ENCODE measurements at places on chromosomes 3 and 15.
A peak's percentile ranks its signal among the peaks of the same experiment; 100 is the strongest.

DNA sequence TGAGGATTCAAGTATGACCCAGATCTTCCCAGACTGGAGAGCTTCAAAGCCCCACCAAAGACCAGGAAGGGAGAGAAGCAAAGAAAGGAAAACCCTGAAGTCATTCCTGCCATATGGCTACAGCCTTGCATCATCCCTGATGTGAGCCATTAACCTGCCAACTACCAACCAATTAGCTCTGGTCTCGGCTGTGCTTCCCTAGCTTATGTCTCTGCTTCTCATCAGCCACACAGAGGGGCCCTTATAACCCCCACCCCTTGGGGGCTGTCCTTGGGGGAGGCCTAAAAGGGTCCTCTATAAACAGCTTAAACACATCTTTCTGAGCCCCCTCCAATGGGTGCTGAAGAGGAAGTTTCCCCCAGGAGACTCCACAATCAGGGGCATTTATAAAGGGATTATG is 52.8 kb downstream of the NOX5 start:
- no peak for DNase-seq
- H3K27ac ChIP-seq, result no peak overlapping the region
- no peak overlapping the region for H3K4me3 ChIP-seq
- no peaks in the 10 kb centered on the region for H3K4me1 ChIP-seq
- H3K27me3 ChIP-seq, result no peaks in the 10 kb centered on the region

GRCh38 chr3:99875929-99876841 is 58.5 kb downstream of the CMSS1 start:
- H3K4me1 ChIP-seq, result peaks cover 5% of the 10 kb centered on the region
- DNase-seq, result peak; percentile 83
- H3K27ac ChIP-seq, result no peak overlapping the region
- H3K36me3 ChIP-seq, result peaks cover 10% of the 10 kb centered on the region

GRCh38 chr3:128081846-128082245 is 29.6 kb downstream of the SEC61A1 start:
- no peak overlapping the region for H3K4me3 ChIP-seq
- no peak for DNase-seq
- no peak overlapping the region for H3K27ac ChIP-seq
- peaks cover 4% of the 10 kb centered on the region for H3K4me1 ChIP-seq
- H3K27me3 ChIP-seq, result no peaks in the 10 kb centered on the region

- no peak overlapping the region for H3K27ac ChIP-seq
- DNase-seq, result no peak
- H3K36me3 ChIP-seq, result no peaks in the 10 kb centered on the region
- no peaks in the 10 kb centered on the region for H3K27me3 ChIP-seq
These were observed 90.4 kb upstream of the PHLDB2 start for GRCh38 chr3:111768571-111769100.

DNA sequence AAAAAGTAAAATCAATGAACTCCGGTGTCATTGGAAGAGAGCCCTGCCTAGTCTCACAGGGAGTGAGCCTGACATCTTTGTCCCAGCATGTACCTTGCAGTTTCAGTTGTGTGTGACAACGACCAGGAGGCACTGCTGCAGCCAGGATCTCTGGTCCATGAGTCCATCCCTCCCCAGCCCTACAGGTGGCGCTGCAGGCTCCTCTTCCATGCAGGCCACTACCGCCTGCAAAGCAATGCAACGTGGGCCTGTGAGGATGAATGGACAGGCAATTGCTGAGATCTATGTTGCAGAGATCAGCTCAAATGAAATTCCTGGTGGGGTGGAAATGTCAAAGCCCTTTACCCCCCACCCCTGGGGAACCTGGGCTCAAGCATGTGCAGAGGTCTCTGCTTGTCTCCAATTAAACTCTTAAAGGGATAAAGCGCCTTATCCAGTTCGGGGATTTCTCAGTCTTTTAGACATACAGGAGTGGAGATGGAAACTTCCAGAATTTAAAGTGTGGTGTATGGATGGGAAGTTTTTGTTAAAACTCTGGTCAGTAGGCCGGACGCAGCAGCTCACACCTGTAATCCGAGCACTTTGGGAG is 35.8 kb downstream of the TKT start:
- no peak overlapping the region for H3K4me3 ChIP-seq
- peaks cover 27% of the 10 kb centered on the region for H3K36me3 ChIP-seq
- no peaks in the 10 kb centered on the region for H3K27me3 ChIP-seq
- DNase-seq, result peak; percentile 82

DNA sequence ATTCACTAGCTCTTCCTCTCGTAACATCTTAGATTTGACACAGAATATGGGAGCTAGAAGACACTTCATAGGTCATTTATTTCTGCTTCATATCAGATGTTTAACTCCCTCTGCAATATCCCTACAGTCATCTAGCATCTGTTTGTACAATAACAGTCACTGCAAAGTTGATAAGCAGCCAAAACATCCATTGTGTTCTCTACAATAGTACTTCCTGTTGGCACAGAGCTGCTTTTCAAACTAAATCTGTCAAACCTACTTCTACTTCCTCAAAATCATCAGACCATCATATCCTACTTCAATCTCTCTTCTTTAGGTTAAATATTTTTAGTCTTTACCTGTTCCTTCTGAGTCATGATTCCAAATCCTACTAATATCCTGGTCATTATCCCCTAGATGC is 233.2 kb downstream of the FGF12 start:
- H3K36me3 ChIP-seq, result no peaks in the 10 kb centered on the region
- H3K4me3 ChIP-seq, result no peak overlapping the region
- DNase-seq, result no peak
- H3K27me3 ChIP-seq, result no peaks in the 10 kb centered on the region
- H3K27ac ChIP-seq, result no peak overlapping the region

- no peaks in the 10 kb centered on the region for H3K36me3 ChIP-seq
- H3K27me3 ChIP-seq, result no peaks in the 10 kb centered on the region
- H3K4me1 ChIP-seq, result no peaks in the 10 kb centered on the region
- DNase-seq, result no peak
- no peak overlapping the region for H3K27ac ChIP-seq
- H3K4me3 ChIP-seq, result no peak overlapping the region
These were observed 44.6 kb downstream of the EIF4E3 start for GRCh38 chr3:71680603-71681002.

DNA sequence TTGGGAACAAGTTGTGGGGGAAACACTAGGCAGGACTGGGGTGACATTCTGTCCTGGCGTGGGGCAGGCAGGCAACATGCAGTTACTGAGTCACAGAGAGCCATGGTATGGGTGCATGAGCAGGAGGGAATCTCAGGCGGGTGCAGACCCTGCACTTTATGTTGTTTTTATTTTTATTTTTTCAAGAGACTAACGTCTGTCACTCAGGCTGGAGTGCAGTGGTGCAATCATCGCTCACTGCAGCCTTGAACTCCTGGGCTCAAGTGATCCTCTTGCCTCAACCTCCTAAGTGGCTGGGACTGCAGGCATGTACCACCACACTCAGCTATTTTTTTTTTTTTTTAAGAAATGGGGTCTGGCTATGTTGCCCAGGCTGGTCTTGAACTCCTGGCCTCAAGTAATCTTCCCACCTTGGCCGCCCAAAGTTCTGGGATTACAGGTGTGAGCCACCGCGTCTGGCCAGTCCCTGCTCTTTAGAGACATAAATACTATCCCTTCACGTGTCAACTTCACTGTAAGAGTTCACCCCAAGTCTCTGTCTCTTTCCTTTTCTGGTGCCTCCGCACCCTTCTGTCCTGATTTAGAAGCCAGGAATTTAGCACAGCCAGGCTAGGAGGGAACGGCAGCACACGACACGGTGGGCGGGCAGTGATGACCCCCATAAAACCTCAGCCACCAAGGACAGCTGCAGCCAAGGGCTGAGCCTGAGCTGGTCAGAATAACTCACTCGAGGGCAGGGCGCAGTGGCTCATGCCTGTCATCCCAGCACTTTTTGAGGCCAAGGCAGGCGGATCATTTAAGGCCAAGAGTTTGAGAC is 72.8 kb upstream of the IQSEC1 start:
- H3K4me3 ChIP-seq, result no peak overlapping the region
- no peaks in the 10 kb centered on the region for H3K36me3 ChIP-seq
- H3K27ac ChIP-seq, result no peak overlapping the region
- no peaks in the 10 kb centered on the region for H3K27me3 ChIP-seq

DNA sequence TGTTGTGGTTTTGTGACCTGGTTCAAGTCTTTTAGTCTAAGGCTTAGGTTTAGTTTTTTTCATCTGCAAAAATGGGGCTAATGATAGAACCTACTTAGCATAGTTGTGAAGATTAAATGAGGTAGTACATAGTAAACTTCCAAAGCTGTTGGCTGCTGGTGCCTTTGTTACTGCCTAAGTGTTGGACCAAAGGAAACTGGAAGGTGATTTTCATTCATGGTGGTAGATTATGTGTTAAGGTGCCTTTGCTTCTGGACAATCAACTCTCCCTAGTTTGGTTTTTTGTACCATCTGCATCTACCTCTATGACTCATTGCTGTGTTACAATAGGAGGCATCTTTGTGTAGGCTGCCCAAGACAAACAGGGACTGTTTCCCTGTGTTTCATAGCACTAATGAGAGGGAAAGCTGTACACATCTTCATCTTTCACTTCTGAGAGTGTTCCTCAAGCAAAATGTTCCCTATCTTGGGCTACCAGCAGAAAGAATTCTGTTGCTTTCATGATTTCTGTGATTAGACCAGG is 3.2 kb downstream of the MAP2K1 start:
- peaks cover 1% of the 10 kb centered on the region for H3K36me3 ChIP-seq
- H3K27ac ChIP-seq, result no peak overlapping the region
- DNase-seq, result no peak
- H3K27me3 ChIP-seq, result no peaks in the 10 kb centered on the region

DNA sequence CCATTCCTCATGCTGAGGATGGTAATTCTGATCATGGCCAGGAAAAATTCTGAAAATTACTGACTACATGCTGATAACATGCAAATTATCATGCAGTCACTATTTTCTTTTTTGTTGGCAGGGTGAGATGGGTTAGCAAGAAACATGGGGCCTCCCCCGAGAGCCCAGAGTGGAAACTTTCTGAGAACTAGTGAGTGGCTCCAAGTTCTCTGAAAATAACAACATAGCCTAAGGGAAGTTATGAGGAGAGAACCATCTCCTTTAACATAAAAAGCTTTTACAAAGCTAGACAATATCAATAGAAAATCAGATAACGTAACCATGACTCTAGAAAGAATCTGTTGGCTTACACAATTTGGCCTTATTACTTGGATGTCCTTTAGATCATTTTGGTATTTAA is 254.2 kb downstream of the PLOD2 start:
- H3K27ac ChIP-seq, result no peak overlapping the region
- H3K4me3 ChIP-seq, result no peak overlapping the region
- no peak for DNase-seq

DNA sequence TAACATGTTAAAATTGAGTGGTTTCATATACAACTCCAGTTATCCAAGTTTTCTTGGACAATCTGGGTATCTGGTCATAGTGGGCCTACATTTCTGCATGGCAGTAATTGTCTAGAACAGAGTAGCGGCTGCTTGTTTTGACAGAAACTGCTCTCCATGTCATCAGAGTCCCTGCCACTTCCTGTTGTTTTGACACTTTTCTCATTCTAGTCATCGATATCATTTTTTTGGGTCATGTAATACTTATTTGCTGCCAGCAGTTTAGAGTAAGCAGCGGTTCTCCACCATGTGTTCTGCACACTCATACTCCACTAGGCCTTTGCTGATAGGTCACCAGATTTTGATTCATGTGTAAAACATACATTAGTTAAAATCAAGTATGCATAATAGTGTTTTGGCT is 81.5 kb downstream of the SLC25A26 start:
- no peak overlapping the region for H3K27ac ChIP-seq
- no peak overlapping the region for H3K4me3 ChIP-seq
- H3K27me3 ChIP-seq, result no peaks in the 10 kb centered on the region
- H3K36me3 ChIP-seq, result no peaks in the 10 kb centered on the region

DNA sequence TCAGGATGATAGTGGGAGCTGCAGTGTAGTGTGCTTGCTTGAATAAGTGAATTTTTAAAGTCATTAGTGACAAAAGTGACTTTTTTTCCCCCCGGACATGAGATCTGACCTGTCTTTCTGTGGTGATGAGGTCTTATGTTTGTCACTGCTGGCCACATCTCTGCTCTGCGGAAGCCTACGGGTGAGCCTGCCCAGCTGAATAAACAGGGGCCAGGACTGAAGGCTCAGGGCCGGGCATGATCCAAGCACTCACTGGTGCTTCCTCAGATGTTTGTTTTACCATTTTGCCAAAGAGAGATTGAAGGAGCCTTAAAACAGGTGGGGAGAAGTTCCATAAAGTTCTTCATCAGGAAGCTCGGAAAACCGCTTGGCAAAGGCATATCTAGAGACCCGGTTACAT is 35.0 kb downstream of the RPL39L start:
- DNase-seq, result no peak
- H3K4me3 ChIP-seq, result no peak overlapping the region
- no peak overlapping the region for H3K27ac ChIP-seq

DNA sequence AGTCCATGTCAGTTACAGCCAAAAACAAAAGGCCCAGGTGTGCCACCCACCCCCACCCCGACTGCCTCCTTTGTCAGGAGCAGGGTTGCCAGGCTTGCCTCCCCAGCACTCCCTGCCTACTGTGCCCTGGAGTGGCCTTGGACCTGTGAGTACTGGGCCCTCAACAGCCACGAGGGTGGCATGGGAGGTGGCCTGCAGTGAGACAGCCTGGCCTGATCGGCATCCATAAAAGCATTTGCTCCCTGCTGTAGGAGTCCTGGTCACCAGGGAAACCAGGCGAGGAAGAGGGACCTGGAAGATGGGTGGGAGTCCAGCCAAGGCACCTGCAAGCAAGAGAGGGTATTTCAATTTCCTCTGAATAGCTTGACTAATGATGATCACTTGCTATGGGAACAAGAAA is 56.4 kb upstream of the KCNMB2 start:
- no peaks in the 10 kb centered on the region for H3K36me3 ChIP-seq
- no peak for DNase-seq
- H3K27ac ChIP-seq, result no peak overlapping the region
- H3K4me1 ChIP-seq, result no peaks in the 10 kb centered on the region
- no peaks in the 10 kb centered on the region for H3K27me3 ChIP-seq

GRCh38 chr3:83625261-83625660 is 1333.5 kb upstream of the CADM2 start:
- no peaks in the 10 kb centered on the region for H3K27me3 ChIP-seq
- H3K36me3 ChIP-seq, result no peaks in the 10 kb centered on the region
- no peak overlapping the region for H3K4me3 ChIP-seq
- no peak for DNase-seq
- no peaks in the 10 kb centered on the region for H3K4me1 ChIP-seq

DNA sequence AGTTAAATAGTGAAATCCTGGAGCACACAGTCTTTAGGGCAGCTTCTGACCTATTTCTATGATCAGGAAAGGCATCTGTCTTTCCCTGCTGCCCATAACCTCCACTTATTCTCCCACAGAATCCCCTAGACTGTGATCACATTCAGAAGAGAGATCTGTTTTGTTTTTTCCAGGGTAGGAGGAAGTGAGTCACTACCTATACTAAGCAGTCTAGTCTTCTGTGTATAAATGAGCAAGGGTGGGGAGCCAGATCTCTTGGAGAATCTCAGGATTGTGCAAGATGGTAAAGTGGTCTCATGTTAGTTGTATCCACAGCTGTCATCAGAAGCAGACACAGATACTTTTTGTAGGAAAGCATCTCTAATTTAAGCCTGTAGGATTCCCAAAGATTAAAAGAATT is 11.8 kb upstream of the FBXO22 start:
- no peaks in the 10 kb centered on the region for H3K36me3 ChIP-seq
- H3K27me3 ChIP-seq, result no peaks in the 10 kb centered on the region
- no peak overlapping the region for H3K27ac ChIP-seq
- no peak for DNase-seq
- H3K4me3 ChIP-seq, result no peak overlapping the region

All from neuronal stem cell (in vitro differentiated cells).